GM13976 (cell line): ENCODE measurements at places on chromosomes 2 and 18.

DNA sequence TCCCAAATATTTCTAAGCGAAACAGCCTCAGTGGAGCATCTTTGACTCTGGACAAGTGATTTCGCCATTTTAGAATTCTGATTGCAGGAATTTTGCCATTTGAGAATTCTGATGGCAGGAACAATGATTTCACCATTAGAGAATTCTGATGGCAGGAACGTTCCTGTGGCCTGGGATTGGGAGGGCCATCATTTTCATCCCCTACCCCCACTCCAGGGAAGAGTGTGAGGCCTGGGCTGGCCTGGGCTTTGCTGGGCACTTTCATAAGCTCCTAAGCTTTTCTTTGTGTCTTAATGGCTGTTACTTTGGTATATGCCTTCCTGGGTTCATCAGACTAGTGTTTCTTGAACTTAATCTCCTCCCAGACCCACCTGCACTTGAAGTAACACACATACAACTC, 129.3 kb upstream of the EPAS1 start:
- DNase-seq: no peak

GRCh38 chr2:215556979-215557378, 121.1 kb upstream of the FN1 start:
- no peak for DNase-seq

DNA sequence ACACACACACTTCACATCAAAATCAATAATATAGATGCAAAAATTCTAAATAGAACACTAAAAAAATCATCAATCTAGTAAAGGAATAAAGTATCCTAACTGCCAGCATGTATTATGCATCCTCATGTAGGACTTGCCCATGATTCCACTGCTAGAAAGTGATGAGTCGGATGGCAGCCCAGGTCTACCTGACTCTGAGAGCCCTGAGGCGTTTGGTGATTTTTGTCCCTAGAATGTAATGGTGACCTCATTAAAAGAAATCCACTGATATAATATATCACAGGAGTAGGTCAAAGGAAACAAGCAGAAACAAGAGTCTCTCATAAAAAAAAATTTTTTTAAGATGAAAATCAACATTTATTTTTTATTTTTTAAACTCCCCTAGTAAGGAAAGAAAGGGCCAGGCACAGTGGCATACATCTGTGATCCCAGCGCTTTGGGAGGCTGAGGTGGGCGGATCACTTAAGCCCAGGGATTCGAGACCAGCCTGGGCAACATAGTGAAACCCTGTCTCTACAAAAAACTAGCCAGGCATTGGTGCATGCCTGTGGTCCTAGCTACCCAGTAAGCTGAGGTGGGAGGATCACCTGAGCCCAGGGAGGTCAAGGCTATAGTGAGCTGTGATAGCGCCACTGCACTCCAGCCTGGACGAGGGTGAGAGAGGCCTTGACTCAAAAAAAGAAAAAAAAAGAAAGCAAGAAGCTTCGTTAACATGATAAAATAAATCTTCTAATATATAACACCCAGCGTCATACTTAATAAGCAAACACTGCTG, 24.4 kb upstream of the ACTG2 start:
- no peak for DNase-seq

DNA sequence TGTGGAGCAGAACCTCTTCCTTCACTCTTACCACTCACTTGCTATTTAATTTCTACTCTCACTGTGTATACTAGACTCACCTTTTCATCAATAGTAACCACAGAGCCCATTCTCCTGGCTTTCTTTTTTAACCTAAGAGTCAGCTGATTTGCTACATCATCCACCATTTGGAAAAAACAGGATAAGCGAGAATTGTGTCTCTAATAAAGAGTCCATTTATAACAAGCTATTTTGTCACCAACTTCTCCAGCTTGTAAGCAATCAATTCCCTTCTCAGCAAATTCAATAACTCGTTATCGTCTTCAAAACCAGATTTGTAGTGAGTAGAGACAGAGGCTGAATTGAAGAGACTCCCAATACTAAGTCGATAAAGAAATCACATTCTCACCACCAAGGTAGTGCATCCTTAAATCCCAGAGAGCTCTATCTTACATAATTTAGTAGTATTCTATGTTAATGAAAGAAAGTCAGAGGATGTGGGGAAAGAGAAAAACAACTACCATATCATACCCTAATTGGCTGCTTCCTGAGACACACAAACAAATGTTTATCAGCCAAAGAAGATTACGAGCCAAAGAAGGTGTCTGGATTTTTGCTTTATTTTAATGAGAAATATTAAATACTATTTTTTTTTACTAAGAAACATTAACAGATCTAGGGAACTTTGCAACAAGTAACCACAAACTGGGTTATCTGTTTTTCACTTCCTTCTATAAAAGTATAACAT, 52.5 kb upstream of the SPTBN1 start:
- DNase-seq: no peak

DNA sequence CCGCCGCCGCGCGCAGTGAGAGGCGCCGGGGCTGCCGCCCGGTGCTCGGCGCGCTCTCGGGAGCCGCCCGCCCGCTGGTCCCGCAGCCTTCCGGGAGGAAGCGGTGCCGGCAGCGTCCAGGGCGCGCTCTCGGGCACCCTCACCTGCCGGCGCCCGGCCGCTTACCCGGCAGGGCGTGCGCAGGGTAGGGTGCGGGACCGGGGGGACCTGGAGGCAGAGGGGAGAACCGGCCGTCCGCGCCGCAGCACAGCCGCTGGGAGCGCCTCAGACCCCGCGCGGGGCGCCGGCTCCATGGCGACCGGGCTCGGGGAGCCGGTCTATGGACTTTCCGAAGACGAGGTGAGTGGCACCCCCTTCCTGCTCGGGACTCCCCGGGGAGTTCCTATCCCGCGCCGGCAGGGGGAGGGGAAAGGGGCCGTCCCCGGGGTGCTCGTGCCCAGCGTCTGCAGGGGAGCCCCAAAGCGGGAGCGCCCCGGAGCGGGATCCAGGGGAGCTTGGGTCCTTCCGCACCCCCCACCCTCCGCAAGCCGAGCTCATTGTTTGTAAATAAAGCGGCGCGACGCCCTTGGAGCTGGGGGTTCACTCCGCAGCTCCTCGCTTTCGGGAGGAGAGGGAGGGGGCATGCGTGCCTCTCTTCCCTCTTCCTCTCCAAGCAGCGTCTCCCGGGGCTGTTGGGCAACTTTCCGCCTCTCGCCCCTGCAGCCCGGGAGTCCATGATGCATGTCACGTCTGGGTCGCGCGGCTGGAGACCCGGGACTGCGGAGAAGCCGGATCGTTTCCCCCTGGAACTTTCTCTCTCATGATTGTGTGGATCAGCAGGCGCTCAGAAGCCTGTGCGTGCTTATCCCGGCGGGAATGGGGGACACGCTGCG, 580 bp downstream of the NEDD4L start:
- DNase-seq: peak; percentile 72

GRCh38 chr18:62578980-62579511, 56.2 kb downstream of the ZCCHC2 start:
- no peak for DNase-seq

DNA sequence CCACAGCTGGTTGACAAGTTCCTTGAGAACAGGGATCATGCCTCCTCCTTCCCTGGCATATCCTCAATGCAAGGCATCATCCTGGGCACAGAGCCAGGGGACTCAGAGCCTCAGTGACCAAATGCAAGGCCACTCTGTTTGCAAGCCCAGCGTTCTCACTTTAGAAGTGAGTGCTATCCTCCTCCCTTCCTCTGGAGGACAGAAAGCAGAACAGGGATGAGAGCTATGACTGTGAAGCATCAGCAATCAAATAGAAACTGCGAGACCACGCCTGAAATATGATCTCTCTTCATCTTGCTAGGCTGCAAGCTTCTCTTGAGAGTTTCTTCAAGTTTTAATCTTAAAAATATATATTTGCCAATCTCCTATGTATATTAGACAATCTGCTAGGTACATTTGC, 119.8 kb downstream of the LRATD1 start:
- DNase-seq: no peak

- peak; percentile 57 for DNase-seq
Observed at GRCh38 chr18:46754188-46754587, 2.7 kb downstream of the ST8SIA5 start.

DNA sequence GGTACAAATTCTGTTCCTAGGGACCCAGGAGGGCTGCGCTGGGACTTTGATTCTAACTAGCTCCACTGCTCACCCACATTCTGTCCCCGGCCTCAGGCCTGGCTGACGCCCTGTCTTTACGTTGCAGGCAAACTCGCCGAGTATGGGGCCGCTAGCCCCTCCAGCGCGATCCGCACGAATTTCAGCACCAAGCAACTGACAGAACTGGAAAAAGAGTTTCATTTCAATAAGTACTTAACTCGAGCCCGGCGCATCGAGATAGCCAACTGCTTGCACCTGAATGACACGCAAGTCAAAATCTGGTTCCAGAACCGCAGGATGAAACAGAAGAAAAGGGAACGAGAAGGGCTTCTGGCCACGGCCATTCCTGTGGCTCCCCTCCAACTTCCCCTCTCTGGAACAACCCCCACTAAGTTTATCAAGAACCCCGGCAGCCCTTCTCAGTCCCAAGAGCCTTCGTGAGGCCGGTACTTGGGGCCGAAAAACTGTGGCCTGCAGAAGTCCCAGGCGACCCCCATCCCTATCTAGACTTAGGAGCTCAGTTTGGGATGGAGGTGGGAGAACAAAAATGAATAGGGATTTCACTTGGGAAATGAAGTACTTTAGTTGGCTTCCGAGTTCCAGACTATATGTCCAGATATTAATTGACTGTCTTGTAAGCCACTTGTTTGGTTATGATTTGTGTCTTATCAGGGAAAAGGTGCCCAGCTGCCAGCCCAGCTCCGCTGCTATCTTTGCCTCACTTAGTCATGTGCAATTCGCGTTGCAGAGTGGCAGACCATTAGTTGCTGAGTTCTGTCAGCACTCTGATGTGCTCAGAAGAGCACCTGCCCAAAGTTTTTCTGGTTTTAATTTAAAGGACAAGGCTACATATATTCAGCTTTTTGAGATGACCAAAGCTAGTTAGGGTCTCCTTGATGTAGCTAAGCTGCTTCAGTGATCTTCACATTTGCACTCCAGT, 1.5 kb downstream of the HOXD1 start:
- DNase-seq: no peak

DNA sequence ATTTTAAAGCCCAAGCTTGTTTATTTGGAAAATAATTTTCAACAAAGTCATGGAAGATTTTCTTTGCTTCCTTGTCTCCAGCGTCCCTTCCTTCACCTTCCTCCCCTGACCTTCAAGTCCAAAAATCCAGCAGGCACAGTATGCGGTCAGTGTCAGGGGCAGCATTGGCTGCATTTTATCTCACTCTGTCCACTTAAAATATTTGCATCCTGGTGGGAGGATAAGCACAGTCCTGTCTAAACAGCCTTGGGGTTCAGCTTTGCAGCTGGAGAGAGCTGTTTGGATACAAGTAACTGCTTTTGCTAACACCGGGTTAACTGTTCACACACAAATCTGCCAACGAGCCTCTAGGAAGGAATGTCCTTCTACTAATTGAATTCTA, 318.1 kb downstream of the PDE11A start:
- DNase-seq: no peak

DNA sequence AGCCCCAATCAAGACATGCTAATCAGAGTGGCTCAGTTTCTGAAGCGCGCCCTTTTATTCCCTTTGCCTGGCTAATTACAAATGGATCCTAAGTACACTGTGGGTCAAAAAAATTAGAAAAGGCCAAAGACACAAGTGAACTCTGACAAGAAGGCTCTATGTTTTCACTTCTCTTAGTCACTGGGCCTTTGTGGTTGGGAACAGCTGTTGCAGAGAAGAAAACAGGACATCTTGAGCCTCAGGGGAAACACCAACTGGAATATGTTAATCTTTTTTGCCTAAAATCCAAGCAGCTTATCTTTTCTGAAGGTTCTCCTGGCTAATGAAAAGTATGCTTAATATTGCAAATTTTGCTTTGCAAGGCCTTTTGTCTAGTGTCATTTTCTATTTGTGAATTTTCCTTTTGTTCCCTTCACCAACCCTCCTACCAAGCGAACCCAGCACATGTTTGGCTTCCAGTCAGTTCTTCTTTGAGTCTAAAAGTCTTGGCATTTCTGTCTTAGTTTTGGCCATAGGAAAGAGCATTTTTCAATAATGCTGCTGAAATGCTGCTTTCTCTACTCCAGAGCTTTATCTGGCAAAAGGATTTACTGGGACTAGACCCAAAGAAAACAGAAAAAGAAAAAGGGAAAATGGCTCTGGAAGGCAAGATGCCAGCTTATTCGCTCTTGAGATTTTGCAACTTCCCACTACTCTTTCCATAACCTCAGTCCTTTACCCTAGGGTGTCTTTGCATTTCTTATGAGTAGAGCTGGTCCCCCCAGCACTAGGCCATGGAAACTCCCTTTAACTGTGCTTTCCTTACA, 440.2 kb upstream of the ST6GAL2 start:
- DNase-seq: no peak
